ENCODE measurements at places on chromosomes 6 and 20.

- DNase-seq, result no peak
Measured at GRCh38 chr6:128963561-128963960, 80.6 kb downstream of the LAMA2 start.

GRCh38 chr6:151451417-151451949 lies 443 bp downstream of the RMND1 start:
- DNase-seq, result peak; percentile 50

- DNase-seq, result no peak
Measured at GRCh38 chr6:8844968-8845367, 409.6 kb upstream of the SLC35B3 start.

DNA sequence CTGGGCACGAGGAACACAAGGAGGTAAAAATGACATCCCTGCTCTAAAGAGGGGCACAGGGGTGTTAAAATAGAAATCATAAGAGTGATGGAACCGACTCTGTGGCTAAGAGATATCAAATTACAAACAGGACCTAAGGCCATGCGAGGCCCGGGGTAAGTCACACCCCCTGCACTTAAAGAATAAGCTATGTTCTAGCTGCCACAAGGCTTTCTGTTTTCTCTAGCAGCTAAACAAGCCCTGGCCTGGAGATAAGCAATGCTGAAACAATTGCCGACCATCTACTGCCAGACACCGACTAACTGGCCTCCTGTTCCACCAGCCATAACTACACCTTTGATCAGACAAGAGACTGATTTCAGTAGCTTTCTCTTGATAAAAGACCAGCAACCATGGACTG lies 32.4 kb downstream of the MDGA1 start:
- DNase-seq, result no peak
